ENCODE measurements at places on chromosomes 7 and 10. TPM values are rescaled to one million over a fixed set of nuclear protein-coding genes. Genes with fewer than 3 reads are reported as not detected.
A peak's percentile ranks its signal among the peaks of the same experiment; 100 is the strongest.

DNA sequence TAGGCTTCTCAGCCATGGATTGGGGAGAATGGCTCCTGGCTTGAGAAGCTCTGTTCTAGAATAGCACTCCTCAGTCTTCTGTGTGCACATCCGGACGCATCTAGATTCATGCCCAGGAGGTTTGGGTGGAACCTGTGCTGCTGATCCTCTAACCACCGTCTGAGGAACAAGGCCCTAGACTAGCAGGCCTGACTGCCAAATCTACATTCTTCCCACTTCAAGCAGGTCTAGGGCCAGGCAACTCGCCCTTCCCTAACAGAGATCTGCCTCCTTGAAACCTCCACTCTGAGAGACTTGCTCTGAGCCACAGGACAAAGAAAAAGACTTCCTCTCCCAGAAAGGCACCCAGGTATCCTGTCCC, 61.6 kb downstream of the KCNMA1 start:
- DNase-seq, result no peak

- DNase-seq, result no peak
These were observed 316.9 kb downstream of the CNTNAP2 start for GRCh38 chr7:146433501-146433900.

- DNase-seq, result no peak
These were observed 171.6 kb downstream of the PIP4K2A start for GRCh38 chr10:22542773-22543172.

- DNase-seq, result no peak
These were observed 33.8 kb upstream of the ELMO1 start for GRCh38 chr7:37482505-37482904.

The EBF3 gene
- polyA plus RNA-seq, result 1.2 TPM

DNA sequence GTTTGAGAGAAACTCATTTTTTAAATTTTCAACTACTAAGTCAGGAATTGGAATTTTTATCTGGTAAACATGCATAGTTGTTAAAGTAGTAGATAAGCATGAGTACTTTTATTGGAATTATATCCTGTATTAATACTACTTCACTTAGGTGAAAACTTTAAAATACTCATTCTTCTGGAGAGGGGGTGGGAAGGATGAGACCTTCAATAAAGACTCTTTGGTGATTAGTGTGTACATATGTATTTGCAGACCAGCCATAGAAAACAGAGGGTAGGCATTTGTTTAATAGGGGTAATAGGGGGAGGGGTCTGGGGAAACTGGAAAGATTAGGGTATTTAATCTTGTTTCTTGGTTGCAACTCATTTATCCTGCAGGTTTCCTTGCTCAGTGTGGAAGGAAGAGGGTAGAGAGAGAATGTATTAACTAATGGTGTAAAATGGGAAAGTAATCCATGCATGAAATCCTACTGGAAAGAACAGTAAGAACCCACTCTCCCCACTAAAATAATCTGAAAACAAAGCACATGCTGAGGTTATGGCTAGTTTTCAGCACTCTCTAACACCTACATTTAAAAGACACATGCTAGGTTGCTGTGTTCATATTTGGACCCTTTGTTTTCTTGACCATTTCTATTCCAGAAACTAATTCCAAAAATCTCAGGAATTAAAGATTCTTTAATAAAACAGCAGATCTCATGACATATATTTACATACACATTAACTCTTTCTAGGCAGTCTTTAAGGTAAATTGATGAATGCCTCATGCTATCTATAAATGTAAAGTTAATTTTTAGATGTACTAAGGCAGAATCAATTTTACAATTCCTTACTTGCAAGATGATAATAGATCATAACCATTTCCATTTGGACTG, 6.2 kb upstream of the IGF2BP3 start:
- no peak for DNase-seq

- no peak for DNase-seq
These were observed 63.3 kb upstream of the CHST15 start for GRCh38 chr10:124156524-124157260.

The CALCR gene
- polyA plus RNA-seq, result not detected

DNA sequence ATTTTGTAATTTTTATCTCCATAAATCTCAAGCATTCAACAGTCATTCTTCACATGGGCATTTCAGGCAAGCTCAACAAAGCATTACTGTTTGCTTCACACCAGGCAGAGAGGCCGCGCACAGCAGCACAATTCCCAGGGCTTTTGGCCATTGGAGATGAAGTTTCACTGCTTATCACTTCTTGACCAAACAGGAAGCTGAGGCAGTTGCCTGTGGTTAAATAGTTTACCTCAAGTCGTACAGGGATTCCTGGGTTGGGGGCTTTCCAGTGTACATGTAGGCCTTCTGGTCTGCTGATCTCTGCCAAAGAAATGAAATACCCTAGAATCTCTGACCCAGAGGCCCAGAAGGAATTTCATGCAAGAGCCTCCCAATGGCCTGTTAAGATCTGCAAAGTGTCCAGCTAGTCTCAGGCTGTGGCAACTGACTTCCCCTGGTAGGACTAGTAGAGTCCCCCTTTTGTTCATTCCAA, 11.2 kb upstream of the PRDX3 start:
- DNase-seq, result no peak

The C10orf143 gene
- 4.9 TPM for polyA plus RNA-seq

- no peak for DNase-seq
These were observed 113.8 kb upstream of the PPP2R2D start for GRCh38 chr10:131786756-131787605.

GRCh38 chr10:4481192-4481591, 344.8 kb upstream of the AKR1E2 start:
- no peak for DNase-seq

- no peak for DNase-seq
These were observed 922 bp upstream of the MYO1G start for GRCh38 chr7:44979481-44980392.

The PSD gene
- polyA plus RNA-seq, result 12.7 TPM

GRCh38 chr7:99008181-99008631, 129.9 kb downstream of the TRRAP start:
- DNase-seq, result no peak

The ZNF789 gene
- 59.5 TPM for polyA plus RNA-seq

GRCh38 chr7:132878204-132878919, 203.5 kb downstream of the CHCHD3 start:
- DNase-seq, result no peak

GRCh38 chr7:145839814-145840213, 276.8 kb upstream of the CNTNAP2 start:
- no peak for DNase-seq

DNA sequence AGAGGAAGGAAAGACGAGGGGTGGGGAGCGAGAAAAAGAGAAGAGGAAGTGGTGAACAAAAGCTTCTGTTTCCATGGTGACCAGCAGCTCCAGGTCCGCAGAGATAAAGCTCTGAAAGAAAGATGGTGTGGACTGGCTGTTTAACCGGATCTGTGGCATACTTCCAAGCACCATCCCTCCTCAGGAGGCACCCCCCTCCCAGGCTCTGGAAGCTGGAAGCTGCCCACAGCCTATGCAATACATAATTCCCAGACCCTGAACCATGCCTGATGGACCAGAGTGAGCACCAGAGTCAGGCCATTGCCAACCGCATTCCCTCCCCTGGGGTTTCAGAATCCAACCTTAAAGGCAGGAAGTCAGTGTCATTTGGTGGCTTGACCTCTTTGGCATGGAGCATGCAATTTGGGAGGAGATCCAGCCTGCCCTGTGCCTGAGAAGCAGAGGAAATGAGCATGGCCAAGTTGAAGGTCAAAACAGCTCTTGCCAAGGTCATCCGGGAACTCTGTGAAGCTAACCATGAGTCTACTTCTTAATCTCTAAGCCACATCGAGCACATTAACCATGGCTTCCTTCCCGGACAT, 22.2 kb upstream of the CPXM2 start:
- no peak for DNase-seq

The FANK1 gene
- polyA plus RNA-seq, result 10.6 TPM

DNA sequence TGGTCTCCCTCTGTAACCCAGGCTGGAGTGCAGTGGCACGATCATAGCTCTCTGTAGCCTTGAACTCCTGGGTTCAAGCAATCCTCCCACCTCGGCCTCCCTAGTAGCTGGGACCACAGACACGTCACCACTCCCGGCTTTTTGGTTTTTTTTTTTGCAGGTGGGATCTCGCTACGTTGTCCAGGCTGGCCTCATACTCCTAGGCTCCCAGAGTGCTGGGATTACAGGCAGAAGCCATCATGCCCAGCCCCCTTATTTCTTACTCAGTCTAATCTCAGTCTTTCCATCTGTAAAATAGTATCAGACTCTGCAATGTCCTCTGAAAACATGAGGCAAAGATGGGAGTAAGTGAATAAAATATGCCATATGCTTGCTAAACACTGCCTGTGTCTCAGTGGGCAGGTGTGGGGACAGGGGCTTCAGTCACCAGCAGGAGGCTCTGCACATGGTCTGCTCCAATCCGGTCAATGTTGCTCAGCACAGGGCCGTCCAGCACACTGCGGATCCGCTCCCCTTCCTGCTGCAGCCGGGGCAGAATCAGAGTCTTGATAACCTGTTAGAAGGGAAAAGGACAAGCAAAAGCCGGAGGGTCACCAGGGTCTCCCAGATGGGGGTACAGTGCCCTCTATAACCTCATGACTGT, 8.2 kb downstream of the AP4M1 start:
- DNase-seq, result no peak

- DNase-seq, result no peak
These were observed 227.6 kb downstream of the DGKI start for GRCh38 chr7:137619181-137619580.

DNA sequence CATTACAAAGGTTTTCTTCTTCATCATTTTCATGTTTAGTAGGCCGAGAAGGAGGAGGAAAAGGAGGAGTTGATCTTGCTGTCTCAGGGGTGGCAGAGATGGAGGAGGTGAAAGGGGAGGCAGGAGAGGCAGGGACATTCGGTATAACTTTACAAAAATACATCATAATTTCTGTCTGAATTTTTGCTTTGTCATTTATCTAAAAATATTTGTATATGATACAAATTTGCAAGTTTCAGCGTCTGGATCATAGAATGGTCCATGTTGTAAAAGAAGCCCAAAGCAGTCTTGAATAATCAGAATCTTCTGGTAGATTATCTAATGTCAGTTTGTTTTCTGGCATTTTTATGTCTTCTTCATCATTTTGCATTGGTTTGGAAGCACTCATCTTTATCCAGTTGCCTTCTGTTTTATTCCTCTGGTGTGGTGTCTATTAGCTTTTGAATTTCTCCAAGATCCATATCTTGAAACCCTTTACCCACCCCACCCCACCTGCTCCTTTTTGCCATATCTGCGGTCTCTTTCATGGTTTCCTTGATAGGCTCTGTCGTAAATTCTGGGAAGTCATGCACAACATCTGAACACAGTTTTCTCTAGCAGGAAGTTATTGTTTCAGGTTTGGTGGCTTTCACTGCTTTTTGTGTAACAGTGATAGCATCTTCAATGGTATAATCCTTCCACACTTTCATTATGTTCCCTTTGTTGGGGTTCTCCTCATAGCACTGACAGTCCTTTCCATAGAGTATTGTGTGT, 95.0 kb downstream of the ST7 start:
- DNase-seq, result no peak

DNA sequence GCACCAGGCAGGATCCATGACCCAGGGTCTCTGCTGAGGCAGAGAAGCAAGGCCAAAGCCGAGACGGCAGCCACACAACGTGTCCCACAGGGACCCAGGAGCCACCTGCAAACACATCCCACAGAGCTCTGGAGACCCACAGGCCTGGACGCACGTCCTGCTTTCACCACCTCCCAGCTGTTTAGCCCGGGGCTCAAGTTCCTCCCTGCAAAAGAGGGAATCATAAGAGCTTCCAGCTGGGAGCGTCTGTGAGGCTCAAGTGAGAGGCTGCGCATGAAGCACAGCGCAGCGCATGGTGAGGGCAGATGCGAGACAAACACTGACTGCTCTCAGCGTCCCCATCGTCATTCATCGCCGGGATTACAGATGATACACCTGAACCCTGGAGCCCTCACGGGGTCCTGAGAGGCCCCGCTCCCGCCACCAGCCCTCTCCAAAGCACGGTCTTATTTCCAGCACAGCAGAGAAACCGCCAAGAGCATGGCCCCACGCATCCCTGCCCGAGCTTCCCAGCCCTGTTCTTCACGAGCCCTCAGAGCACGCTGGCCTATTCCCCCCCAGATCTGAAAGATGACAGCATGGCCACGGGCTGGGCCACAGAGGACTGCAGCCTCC, 88.7 kb downstream of the MAD1L1 start:
- DNase-seq, result no peak

DNA sequence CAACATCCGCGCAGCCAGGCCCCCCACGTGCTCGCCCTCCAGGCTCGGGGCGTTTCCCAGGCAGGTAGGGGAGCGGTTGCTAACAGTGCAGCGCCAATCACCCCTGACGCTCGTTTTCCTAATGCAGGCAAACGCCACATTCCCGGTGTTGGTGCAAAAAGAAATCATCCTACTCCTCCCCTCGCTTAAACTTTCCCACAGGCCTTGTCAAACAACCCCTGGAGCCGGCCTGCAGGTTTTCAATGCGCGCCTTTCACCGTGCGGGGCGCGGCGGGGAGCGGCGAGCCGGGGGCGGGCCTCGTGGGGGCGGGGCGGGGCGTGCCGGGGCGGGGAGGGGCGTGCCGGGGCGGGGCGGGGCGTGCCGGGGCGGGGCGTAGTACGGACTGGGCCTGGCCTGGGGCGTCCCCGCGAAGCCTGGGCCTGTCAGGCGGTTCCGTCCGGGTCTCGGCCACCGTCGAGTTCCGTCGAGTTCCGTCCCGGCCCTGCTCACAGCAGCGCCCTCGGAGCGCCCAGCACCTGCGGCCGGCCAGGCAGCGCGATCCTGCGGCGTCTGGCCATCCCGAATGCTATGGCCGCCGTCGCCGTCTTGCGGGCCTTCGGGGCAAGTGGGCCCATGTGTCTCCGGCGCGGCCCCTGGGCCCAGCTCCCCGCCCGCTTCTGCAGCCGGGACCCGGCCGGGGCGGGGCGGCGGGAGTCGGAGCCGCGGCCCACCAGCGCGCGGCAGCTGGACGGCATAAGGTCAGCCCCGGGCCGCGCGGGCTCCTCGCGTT, at the start of gene ECHDC3:
Gene ECHDC3, plus strand, starts transcription at position 374 of the 770 bp plus-strand sequence. Its CDS starts 195 bp downstream, at position 569.
- peak; percentile 49 for DNase-seq

GRCh38 chr7:151599401-151600227, 79.9 kb upstream of the RHEB start:
- no peak for DNase-seq

The TRPV6 gene
- 7.0 TPM for polyA plus RNA-seq

DNA sequence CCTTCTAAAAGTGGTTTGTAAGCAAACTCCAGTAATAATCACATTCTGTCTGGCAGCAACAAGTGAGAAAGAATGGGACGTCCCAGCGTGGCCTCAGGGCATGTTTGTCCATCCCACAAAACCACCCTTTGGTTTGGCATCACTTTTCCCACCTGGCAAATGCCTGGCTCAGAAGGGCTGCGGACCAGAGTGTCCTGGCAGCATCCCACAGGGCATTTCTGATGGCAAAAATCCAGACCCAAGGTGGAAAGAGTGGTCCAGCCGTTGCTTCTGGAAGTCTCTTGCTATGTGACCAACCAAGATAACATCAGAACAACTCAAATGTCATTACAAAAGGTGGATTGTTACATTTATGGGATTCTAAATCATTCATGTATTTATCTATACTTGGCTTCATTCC, 174.4 kb downstream of the CREB5 start:
- DNase-seq, result no peak

DNA sequence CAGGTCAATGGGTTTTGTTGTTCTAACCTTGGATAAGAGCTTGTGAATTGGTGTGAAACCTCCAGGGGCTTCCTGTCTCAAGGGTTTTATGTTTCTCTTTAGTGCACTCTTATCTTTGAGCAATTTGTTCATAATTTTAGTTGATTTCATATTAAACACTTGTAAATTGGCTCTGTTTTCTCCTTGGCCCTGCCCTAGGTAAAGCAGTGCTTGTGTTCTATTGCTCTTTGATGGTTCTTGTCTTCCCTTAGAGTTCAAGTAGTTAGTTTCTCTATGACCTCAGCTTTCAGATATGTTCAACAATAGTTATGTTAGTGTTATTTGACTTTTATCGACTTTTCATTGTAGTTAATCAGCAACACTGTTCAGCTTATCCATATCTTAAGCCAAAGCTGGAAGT, 566.4 kb upstream of the POT1 start:
- DNase-seq, result no peak

The RARRES2 gene
- 153 TPM for polyA plus RNA-seq
